ENCODE measurements at places on chromosomes 3 and 15. TPM values are rescaled to one million over a fixed set of nuclear protein-coding genes. Genes with fewer than 3 reads are reported as not detected.

CACNA2D3 gene
- 10.0 TPM for total RNA-seq

ZPLD1 gene
- total RNA-seq: not detected

DNA sequence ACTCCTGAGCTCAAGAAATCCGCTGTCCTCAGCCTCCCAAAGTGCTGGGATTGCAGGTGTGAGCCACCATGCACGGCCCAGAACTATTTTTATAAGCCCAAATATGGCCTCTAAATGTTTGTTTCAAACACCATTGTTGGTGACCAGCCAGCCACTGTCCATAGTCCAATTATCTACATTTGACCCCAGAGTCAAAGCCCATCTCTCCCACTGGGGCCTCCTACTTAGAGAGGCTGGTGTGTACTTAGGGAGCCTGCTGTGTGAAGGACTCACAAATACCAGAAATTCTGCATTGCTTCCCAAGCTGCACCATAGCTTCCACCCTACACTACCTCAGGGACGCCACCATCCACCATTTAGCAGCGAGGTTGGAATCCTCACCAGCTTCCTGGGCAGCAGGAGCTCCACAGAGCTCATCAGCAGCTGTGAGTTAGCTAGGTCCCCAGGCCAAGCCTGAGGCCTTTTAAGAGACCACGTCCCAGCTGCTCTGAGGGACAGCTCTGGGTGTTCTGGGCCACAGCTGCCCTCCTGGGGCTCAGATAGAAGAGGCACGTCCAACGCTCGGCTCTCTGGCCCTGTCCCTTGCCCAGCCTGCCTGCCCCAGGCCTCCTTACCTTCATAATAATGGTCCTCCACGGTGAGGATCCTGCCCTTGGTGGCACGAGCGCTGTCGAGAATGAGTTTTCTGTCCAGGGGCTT is 29.5 kb downstream of the TKT start:
- no peak for DNase-seq

GRAMD2A gene
- total RNA-seq: not detected

GRCh38 chr15:69783211-69783610 is 314.5 kb downstream of the TLE3 start:
- no peak for DNase-seq

TM4SF18 gene
- not detected for total RNA-seq

DNA sequence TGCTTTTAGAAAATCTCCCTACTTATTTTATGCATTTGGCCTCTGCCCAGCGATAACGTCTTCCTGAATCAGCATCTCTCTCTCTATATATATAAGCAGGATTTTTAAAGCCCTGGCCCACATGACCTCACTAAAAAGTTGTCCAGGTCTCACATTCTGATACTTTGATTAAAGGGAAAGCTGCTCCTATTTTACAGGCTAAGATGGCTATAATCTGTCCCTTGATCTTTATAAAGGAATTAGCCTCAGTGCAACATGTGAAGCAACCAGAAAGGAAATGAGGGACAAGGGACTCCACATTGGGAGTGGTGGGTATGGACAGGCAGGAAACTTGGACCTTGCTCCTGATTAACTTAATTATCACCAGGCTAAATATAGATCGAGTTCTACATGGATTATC is 25.6 kb upstream of the MUC13 start:
- DNase-seq: no peak

- no peak for DNase-seq
Measured at GRCh38 chr15:72491768-72492167, 17.6 kb downstream of the ARIH1 start.

ARGFX gene
- total RNA-seq: not detected

- DNase-seq: no peak
Measured at GRCh38 chr15:36831125-36831903, 251.9 kb downstream of the CDIN1 start.

DNA sequence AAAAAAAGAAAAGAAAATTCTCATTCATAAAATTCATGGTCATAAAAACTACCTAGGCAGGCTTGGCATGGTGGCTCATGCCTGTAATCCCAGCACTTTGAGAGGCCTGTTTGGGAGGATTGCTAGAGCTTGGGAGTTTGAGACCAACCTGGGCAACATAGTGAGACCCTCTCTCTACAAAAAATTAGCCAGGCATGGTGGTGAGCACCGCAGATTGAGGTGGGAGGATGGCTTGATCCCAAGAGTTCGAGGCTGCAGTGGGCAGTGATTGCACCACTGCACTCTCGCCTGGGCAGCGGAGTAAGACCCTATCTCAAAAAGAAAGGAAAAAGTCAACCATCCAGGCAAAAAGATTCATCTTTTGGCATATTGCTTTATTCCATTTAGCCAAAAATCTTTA is 58.5 kb downstream of the MEIS2 start:
- no peak for DNase-seq

GRCh38 chr3:115859002-115859807 is 235.9 kb downstream of the GAP43 start:
- DNase-seq: no peak

DNA sequence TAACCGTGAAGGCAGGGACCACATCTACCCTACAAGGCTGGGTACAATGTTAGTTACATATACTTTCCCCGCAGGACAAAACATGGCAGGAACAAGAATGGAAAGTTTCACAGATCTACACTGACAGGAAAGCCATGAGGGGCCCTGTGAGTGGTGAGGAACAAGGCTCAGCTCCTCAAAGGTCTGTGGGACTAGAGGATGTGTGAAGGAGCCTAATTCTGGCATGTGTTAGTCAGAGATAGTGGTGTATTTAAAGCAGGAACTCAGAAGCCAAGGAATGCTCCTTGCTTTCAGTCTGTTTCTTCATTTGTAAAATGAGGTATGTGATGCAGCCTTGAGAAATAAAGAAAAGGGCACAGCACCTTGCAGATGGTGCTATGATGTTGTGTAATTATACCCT is 25.1 kb downstream of the ETV5 start:
- DNase-seq: no peak

TMEM40 gene
- not detected for total RNA-seq

DNA sequence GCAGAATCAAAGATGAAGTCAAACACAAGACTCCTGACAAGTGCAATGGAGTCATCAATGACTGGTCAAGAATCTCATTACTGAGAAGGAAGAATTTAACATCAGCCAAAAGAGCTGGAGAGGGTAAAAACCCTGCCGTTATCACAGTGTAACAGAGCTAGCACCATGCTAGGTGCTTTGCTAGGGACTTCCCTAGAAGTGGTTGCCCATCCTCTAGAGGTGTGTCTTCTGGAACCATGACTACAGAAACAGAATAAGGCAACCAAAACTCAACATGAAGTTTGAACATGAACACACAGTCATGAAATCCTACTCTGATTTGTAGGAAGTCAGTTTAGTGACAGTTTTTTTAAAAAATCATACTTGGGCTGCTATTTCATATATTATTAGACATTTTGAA is 9.5 kb downstream of the ACAD11 start:
- DNase-seq: no peak

CD96 gene
- total RNA-seq: not detected

All from glutamatergic neuron (in vitro differentiated cells).